ENCODE measurements at places on chromosomes 7 and 10.
A peak's percentile ranks its signal among the peaks of the same experiment; 100 is the strongest.

DNA sequence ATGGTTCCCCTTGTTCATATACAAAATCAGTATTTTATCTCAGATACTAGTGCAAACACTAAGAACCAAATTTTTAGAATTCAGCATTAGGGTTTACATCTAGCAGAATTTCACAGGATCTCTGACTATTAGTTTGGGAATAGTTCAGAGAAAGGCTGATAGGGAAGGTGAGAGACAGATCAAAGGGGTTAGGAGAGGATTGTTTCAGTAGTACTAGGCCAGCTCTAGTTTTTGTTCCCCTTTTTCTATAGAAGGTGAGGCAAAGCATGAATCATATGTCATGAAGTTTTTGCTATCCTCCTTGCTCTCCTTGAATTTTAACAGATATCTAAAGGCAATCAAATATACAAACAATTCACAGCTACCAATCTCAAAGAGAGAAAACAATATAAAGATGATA, 26.1 kb upstream of the CTNNA3 start:
- DNase-seq: no peak

DNA sequence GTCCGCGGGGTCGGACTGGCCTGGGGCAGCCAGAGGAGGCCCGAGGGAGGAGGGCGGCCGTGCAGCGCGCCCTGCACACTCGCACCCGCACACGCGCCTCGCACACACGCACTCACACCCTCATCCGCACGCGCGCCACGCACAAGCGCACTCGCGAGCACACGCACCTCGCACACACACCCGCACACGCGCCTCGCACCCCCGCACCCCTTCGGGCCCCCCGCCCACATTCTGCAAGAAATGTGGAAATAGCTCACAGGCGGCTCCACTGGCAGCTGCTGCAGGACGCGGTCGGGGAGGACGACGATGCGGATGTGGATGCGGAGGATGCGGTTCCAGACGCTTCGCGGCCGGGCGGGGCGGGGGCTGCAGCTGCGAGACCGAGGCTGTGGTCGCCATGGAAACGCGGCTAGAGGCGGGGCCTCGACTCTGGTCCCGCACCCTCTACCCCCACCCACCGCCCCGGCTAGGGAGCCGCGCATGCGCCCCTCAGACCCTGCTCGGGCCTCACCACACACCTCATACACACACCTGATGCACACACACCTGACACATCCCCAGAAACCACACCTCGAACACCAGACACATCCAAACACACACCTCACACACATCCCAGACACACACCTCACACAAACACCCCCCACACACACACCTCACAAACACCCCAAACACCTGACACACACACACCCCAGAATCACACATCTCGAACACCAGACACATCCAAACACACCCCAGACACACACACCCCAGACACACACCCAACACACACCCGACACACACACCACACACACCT, at the start of gene CALY:
Gene CALY, minus strand, starts transcription at position 320 of the 793 bp plus-strand sequence. CDS start 7,907 bp downstream, outside the sequence.
- no peak for DNase-seq

DNA sequence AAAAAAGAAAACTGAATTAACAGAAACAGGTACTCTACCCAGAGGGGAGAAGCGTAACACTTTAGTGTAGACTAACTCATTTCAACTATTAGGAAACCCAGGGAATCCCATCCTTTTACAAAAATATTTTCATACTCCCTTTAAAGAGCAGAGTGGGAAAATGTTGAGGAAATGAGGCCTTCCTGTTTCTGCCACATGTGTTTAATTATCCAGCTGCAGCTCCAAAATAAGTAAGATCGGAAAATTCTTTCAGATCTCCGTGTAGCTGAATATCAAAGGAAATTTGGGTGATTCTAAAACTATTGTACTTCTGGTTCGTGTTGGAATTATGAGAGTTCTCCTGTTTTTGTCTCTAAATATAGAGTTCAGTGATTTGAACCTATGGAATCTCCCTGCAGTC, 58.0 kb upstream of the CAV2 start:
- no peak for DNase-seq

DNA sequence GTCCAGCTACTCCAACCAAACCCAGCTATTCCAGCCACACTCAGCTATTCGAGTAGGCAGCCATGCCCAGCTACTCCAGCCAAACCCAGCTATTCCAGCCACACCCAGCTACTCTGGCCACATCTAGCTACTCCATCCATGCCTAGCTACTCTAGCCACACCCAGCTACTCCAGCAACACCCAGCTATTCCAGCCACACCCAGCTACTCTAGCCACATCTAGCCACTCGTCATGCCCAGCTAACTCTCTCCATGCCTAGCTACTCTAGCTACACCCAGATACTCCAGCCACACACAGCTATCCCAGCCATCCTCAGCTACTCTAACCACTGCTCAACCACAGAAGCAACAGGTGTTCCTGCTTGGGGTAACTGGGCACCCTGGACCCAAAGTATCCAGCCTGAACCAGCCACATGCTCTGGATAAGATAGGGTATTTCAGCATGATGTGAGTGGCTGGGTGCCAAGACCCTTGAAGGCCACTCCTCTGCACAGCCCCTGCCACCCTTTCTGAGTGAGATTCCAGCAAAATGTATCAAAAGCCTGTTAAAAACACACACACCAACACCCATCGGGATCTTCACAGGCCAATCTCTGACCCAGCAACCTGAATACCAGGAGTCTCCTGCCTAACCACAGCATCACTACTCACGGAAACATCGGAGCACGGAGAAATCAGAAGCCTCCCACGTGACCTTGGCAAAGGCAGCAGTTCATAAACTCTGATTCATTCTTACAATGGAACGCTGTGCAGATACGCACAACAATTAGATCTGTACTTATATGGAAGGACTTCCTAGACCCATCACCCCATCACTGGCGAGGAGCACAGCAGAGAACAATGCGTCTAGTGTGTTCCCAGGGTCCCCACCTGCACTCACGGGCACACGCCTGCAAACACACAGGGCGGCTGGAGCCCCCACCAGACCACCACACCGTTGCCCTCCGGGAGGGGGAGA, 51.8 kb upstream of the DNAAF5 start:
- no peak for DNase-seq

DNA sequence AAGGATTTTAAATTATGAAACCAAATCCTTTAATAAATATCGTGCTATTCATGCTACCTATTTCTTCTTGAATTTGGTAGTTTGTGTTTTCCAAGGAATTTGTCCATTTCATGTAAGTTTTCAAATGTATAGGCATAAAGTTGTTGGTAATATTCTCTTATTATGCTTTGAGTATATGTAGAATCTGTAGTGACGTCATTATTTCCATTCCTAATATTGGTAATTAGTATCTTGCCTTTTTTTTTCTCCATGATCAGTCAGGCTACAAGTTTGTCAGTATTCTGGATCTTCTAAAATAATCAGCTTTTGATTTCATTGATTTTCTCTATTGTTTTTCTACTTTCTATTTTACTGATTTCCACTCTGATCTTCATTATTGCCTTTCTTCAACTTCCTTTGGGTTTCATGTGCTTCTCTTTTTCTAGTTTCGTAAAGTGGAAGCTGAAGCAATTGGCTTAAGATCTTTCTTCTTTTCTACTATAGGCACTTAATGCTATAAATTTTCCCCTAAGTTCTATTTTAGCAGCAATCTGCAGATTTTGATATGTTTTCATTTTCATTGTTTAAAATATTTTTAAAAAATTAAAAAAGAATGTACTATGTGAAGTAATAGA, 156.5 kb upstream of the HDAC9 start:
- DNase-seq: no peak

- DNase-seq: no peak
Observed at GRCh38 chr7:131190146-131190545, 137.5 kb upstream of the MKLN1 start.

DNA sequence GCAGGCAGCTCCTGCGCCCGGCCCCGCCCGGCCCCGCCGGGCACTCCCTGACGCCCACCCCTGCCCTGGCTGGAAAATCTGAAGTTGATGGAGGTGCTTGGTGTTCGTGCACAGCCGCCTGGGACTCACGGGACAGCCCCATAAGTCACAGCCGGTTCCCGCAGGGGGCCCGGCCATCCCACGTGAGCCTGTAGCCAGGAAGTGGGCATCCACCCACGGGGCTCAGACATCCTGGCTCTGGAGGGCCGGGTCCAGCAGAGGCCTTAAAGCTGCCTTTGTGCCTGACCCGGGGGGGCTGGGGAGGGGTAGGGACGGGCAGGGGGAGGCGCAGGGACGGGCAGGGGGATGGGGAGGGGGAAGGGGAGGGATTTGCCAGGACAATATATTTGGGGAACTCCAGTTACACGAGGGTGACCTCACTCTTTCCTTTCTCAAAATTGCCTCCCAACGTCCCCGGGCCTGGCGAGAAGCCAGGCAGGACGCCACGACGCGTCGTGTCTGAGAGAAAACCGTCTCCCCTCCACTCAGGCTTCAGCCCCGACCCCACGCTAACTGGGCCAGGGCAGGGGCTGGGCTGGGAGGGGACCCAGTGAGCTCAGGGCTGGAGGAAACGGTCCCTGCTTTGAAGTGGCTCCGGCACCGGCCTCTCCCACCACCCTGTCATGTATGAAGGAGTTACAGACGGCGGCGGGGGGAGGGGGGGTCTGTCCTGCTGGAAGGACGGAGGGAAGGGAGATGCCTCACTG, 82.1 kb upstream of the PDGFA start:
- DNase-seq: peak; percentile 94

- DNase-seq: no peak
Observed at GRCh38 chr10:43926875-43927406, 278.3 kb upstream of the ZNF32 start.

Measured in natural killer cell treated with Interleukin-12 subunit alpha and Interleukin-12 subunit beta and Interleukin-15 and Interleukin-18, amount 100 ng/mL, for 72 hours (primary cell).